Stomach (tissue), 19 donors: ENCODE measurements at places on chromosomes 6 and 20. TPM values are rescaled to one million over a fixed set of nuclear protein-coding genes. Genes with fewer than 3 reads are reported as not detected.

CDSN gene
- total RNA-seq = not detected

CYP24A1 gene
- not detected for total RNA-seq

SAMD5 gene
- total RNA-seq = 15.4 TPM

SLC35D3 gene
- total RNA-seq = 0.18 TPM

GRCh38 chr6:134720353-134721059, 229.4 kb downstream of the ALDH8A1 start:
- peaks cover 10% of the 10 kb centered on the region for H3K4me1 ChIP-seq
- H3K4me3 ChIP-seq = no peak overlapping the region
- DNase-seq = no peak
- H3K27ac ChIP-seq = peak overlapping the region; percentile 19
- H3K36me3 ChIP-seq = no peaks in the 10 kb centered on the region

DNA sequence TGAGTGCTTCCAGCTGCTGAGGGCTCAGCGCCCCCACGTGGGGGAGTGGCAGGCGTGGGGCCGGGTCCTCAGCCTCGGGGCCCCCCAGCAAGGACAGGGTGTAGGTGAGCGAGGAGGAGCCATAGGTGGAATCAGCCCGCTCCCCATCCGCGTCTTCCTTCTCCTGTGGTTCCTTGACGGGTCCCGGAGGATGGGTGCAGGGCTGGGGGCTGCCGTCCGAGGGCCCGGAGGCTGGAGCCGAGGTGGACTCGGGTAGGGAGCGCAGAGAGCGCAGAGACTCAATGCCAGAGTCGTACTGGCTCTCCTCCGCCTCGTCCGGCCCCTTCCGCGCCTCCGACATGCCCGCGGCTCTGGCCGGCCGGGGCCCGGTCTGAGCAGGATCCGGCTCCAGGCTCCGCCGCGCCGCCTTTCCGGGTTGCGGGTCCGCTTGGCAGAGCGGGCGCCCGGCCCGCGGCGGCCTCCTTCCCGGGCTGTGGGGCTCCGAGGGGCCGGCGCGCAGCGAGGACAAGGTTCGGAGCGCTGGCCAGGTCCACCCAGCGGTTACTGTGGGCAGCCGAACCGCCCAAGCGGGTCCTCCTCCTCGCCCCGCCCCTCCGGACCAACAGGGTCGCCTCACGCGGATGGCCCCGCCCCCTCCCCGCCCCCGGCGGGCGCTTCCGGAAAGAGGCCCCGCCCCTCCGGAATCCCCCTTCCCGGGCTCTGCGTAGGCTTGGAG, at the start of gene NFKBIE:
Gene NFKBIE, minus strand, starts transcription at position 545 of the 715 bp plus-strand sequence. Its CDS starts 205 bp downstream, at position 340.
- peak within 1 kb of the TSS; percentile 80 for H3K27ac ChIP-seq
- peaks cover 5% of the 10 kb centered on the region for H3K36me3 ChIP-seq
- peaks cover 17% of the 10 kb centered on the region for H3K27me3 ChIP-seq

DNA sequence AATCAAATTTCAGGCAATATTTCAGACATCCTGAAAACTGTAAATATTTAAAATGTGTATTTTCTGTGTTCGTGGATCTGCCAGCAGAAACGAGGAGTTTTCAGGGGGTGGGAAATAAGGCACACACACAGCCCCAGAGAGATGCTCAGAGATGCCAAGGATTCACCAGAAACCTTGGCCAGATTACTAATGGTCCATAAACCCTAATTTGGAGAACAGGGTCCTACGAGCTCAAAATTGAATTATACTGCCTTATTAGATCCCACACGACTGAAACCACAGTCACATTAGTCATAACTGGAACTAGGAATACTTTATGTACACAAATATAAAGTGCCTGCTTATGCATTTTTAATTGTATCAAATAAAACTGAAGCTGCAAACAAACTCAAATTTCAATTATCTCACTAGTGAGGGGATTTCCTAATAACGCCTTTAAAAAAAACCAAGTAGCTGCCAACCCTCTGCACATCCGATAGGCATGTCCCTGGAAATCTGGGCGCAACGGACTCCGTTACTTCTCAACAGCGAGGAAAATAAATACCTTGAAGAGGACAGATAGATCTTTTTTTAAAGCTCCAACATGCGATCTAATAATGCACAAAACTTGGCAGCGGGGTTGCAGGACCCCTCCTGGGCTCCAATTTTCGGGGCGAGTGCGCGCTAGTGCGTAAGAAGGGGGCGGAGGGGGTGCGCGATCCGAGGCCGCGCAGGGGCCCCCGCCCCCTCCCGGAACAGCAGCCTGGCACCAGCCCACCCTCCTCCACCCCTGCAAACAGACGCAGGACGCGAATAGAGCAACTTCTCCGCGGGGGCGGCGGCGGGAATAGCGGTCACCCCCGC, 897 bp downstream of the CHD6 start:
- H3K4me1 ChIP-seq = peaks cover 17% of the 10 kb centered on the region
- peak overlapping the region; percentile 55 for H3K27ac ChIP-seq
- no peaks in the 10 kb centered on the region for H3K27me3 ChIP-seq

DNA sequence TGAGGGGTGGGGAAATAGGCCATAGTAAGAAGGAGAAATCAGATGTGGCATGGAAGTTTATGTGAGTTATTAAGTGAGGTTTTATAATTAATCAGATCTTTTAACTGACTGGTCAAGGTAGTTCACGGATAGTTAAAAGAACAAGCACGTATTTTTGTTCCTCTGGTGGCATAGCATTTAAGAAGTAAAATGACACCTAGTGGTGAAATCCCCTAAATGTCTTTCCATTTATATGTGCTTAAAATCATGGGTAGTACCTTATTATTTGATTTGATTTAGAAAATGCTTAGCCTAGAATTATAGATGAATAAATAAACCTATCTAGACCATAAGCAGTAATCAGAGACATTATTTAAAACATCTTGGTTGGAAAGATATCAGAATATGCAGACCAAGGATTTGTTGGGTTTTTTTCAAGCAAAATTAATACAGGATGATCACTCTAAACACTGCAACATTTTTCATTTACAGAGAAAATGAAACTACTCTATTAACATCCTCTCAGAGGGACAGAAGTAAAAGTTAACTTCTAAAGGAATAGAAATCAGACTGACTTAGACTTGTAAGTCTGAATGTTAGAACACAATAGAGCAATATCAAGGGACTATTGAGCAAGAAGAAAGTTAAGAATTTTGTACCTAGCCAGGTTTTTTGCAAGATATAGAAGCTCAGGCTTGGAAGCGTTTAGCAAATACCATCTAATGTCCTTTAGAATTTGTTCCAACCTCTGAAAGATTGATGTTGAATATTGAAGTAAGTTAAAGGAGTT, 81.1 kb downstream of the STXBP5 start:
- H3K27me3 ChIP-seq = no peaks in the 10 kb centered on the region
- H3K4me1 ChIP-seq = peaks cover 50% of the 10 kb centered on the region
- H3K27ac ChIP-seq = no peak overlapping the region
- H3K36me3 ChIP-seq = no peaks in the 10 kb centered on the region
- no peak for DNase-seq

DNA sequence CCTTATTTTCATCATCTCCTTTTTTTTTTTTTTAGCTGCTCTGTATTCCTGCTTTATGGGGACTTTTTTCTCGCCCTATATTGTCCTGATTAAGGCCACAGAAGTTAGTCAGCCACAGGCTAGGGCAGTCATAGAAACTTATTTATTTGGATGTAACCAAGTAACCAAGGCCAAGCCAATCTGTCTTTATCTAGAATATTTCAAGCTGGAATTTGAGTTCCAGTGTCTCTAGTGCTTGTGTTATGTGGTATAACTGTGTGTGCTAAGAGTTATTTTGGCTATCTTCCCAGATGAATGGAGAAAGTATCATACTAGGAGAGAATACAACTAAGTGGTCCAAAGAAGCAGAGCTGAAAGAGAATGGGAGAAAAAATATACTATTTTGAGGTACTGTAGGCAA, 751.5 kb downstream of the CBLN4 start:
- H3K36me3 ChIP-seq = no peaks in the 10 kb centered on the region
- no peaks in the 10 kb centered on the region for H3K27me3 ChIP-seq
- H3K4me1 ChIP-seq = peaks cover 27% of the 10 kb centered on the region
- no peak for DNase-seq
- no peak overlapping the region for H3K4me3 ChIP-seq

DNA sequence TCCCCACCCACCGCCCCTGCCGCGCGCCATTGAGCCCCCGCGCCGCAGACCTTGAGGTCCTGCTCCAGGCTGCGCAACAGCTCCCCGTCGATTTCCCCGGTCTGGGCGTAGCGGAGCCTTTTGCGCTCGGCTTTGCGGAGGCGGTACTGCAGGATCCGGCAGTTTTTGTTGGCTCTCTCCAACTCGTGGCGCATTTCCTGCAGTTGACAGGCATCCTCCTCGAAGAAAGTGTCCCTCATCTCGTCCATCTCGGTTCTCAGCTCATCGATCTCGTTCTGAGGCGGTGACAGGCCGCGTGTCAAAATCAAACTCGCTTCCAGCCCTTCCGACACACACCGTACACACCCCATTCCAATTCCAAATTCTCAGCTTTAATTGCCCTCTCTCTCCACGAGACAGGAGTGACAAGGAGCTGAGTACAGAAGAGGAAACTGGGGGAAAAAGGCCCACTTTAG, 4.3 kb downstream of the MTCL3 start:
- DNase-seq = peak; percentile 79
- H3K36me3 ChIP-seq = no peaks in the 10 kb centered on the region
- peak overlapping the region; percentile 67 for H3K4me3 ChIP-seq
- no peak overlapping the region for H3K27ac ChIP-seq

DNA sequence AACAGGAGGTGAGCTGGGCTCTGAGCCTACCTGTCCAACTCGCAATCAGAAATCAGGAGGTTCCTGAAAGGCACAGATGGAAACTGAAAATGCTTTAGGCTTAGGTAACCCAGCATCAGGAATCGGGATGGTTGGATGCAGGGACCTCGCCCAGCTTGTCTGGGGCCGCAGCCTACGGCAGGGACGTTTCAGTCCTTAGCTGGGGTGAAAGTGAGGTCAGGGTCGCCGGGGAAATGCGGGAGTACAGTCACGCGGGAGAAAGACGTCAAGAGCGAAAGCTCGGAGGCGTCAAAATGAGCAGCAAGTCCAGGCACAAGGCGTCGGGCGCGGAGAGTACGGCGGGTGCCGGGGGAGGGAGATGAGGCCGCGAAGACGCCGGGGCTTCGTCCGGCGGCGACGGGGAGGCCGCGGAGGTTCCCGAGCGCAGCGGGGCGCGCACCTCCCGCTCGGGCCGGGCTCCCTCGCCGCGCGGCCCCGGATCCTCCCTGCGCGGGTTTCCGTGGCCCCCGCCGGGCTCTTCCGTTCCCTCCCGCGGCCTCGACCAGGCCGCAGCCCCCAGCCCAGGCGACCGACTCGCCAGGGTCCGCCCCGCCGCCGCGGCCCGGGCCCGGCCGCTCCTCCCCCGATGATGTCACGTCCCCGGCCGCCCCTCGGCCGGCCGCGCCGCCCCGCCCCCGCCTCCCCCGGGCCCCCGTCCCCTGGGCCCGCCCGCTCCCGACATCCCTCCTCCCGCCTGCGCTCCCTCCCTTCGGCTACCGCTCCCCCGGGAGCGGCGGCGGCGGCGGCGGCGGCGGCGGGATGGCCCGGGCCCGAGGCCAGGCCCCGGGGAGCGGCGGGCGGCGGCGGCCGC, at the start of gene EBF4:
Gene EBF4, plus strand, starts transcription at position 745 of the 850 bp plus-strand sequence. CDS start 866 bp downstream, outside the sequence.
- H3K27ac ChIP-seq = peak within 1 kb of the TSS; percentile 80
- peak; percentile 55 for DNase-seq
- peaks cover 9% of the 10 kb centered on the region for H3K4me1 ChIP-seq
- H3K4me3 ChIP-seq = peak within 1 kb of the TSS; percentile 62
- H3K27me3 ChIP-seq = peaks cover 17% of the 10 kb centered on the region

DNA sequence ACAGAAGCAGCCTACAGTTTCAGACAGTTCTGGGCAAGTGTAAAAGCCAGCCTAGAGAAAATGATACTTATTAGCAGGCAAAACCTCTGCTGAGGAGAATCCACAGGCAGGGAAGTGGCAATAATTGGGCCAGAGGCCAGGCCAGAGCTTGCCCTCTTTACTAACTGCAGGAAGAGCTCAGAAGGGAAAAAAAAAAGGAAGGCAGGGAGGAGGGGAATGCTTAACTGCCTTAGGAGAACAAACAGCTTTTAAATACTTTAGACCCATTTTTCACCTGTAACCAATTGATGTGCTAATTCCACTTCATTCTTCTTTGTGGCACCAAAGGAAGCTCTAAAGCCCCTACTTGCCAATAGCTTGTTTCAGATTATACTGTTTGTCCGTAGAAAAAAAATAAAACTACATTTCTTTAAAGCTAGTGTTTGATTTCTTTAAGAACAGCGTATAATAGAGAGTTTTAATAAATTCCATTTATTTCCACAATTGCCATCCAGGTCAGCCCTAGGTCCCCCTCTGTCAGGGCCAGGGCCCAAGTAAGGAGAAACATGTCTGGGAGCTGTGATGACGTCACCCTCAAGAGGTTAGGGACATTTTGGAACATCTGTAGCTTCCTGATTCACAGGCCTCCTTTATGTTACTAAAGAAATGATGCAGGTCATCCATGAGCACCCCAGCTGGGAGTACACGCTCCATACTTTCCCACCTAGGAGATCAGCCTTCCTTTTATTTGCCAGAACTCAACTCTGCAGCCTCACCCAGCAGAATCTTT, 384.3 kb downstream of the CDC5L start:
- H3K36me3 ChIP-seq = no peaks in the 10 kb centered on the region
- no peak overlapping the region for H3K4me3 ChIP-seq
- DNase-seq = peak; percentile 16
- no peaks in the 10 kb centered on the region for H3K27me3 ChIP-seq
- H3K4me1 ChIP-seq = no peaks in the 10 kb centered on the region
- H3K27ac ChIP-seq = no peak overlapping the region

- no peak for DNase-seq
- peaks cover 81% of the 10 kb centered on the region for H3K4me1 ChIP-seq
- no peak overlapping the region for H3K27ac ChIP-seq
- no peaks in the 10 kb centered on the region for H3K36me3 ChIP-seq
- peak overlapping the region; percentile 2 for H3K4me3 ChIP-seq
Measured at GRCh38 chr6:108166664-108167448, 1.0 kb downstream of the NR2E1 start.

DNA sequence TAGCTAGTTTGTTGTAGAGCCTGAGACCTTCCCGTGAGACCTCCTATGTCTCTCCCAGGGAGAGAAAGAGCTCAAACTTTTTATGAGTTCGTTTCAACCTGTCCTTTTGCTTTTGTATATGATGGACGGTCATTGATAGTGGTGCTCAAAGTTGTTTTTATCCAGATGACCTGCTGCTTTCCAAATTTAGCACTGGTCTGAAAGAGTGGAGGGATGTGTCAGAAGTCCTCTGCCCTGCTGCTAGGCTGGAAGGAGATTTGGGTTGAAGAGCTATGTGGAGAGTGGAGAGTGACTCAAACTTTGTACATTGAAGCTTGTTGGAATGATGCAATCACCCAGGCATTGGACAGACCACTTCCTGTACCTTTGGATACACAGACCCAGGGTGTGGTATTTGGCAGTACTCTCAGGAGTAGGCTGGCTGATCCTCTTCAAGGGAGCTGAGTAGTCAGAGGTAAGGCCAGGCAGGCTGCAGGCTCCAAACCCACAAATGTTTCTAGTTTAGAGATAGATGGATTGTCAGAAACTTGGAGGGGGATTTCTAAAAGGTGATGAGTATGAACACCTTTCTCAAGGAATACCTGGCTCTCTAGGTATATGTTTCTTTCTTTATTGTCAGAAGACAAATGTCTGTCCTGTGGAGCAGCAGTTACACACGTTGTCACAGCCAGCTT, 49.4 kb upstream of the RREB1 start:
- no peaks in the 10 kb centered on the region for H3K27me3 ChIP-seq
- no peaks in the 10 kb centered on the region for H3K36me3 ChIP-seq
- peak overlapping the region; percentile 79 for H3K27ac ChIP-seq
- H3K4me1 ChIP-seq = peaks cover 43% of the 10 kb centered on the region
- no peak overlapping the region for H3K4me3 ChIP-seq

GRCh38 chr20:10276878-10277580, 58.4 kb downstream of the SNAP25 start:
- H3K36me3 ChIP-seq = no peaks in the 10 kb centered on the region
- DNase-seq = no peak
- H3K4me1 ChIP-seq = no peaks in the 10 kb centered on the region
- H3K27ac ChIP-seq = no peak overlapping the region

GRCh38 chr6:24589334-24589733, 56.7 kb downstream of the KIAA0319 start:
- peaks cover 7% of the 10 kb centered on the region for H3K4me1 ChIP-seq
- H3K27ac ChIP-seq = no peak overlapping the region
